ENCODE measurements at places on chromosomes 3 and 15.
A peak's percentile ranks its signal among the peaks of the same experiment; 100 is the strongest.

DNA sequence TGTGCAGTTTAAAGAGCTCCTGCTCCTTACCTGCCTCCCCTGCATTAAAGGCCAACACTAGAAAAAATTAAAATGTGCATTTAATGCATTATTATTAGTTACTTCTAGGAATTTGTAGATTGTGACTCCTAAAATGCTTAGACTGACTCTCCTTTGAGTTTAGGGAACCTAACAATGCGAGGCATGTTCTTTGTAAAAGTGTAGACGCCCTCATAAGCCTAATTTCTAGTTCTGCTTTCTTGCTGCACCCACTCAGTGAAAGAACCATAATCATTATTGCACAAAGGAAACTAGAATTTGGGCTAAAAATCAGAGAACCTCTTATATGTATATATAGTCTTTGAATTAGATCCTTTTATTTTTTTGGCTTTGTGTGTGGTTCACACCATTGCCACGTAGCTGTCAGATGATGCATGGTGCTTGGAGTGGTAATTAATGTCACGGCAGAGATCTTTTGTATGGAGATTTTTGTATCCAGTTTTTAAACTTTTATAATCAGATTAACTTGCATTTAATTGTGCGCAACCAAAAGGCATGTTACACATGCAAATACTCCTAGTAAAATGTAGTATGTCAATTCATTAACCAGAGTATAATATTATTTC, 710 bp downstream of the ABHD10 start:
- DNase-seq, result no peak

GRCh38 chr3:145243875-145244274, 917.1 kb downstream of the PLOD2 start:
- no peak for DNase-seq

- no peak for DNase-seq
These were observed 500.8 kb downstream of the CNTN4 start for GRCh38 chr3:2599471-2599870.

GRCh38 chr3:146142757-146143156, 18.2 kb downstream of the PLOD2 start:
- no peak for DNase-seq

DNA sequence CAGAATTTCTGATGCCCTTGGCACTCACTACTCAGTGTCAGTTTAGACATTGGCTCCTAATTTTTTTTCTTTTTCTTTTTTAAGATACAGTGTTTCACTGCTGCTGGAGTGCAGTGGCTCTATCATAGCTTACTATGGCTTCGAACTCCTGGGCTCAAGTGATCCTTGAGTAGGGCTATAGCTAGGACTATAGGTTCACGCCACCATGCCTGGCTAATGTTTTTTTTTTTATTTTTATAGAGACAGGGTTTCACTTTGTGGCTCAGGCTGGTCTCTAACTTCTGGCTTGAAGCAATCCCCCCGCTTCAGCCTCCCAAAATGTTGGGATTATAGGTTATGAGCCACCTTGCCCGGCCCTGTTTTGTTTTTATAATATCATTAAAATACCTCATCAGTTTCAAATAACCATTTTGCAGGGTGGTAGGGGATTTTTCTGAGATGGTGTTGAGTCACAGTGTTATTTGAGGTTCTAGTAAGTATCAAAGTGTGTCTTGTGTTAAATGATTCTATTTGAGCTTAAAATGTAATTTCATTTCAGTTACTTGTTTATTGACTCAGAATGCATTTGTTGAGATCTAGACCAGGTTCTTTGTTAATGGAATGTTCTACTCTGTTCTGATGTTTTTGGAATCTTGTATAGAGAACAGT, 7.0 kb downstream of the FNDC3B start:
- DNase-seq, result peak; percentile 16

- DNase-seq, result no peak
These were observed 30.9 kb downstream of the PTH1R start for GRCh38 chr3:46908294-46908985.

DNA sequence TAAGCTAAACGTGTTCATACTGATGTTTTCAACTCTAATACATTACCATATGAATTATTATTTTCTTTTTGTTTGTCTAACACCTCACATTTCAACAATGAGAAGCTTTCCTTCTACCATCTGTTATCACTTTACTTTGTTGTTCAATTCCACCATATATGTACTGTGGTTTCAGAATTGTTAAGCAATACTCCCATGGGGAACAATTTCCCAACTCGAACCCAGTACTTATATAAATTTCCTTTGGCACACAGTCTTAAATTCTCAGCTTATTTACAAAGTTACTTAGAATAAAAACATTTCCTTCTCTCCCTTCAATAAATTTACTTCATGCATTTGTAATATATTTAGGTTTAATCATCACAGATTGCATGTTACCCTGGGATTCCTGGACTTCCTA, 1764.4 kb downstream of the OTOL1 start:
- DNase-seq, result no peak

GRCh38 chr3:195752546-195753331, 32.0 kb downstream of the MUC20 start:
- no peak for DNase-seq

GRCh38 chr3:7847021-7847420, 654.6 kb upstream of the LMCD1 start:
- no peak for DNase-seq

DNA sequence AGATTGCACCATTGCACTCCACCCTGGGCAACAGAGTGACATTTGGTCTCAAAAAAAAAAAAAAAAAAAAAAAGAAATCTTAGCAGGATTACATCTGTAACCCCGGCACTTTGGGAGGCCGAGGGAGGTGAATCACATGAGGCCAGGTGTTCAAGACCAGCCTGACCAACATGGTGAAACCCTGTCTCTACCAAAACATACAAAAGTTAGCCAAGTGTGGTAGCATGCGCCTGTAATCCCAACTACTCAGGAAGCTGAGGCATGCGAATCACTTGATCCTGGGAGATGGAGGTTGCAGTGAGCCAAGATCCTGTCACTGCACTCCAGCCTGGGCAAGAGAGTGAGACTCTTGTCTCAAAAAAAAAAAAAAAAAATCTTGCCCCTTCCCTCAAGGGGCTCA, 40.4 kb downstream of the LIPC start:
- no peak for DNase-seq

DNA sequence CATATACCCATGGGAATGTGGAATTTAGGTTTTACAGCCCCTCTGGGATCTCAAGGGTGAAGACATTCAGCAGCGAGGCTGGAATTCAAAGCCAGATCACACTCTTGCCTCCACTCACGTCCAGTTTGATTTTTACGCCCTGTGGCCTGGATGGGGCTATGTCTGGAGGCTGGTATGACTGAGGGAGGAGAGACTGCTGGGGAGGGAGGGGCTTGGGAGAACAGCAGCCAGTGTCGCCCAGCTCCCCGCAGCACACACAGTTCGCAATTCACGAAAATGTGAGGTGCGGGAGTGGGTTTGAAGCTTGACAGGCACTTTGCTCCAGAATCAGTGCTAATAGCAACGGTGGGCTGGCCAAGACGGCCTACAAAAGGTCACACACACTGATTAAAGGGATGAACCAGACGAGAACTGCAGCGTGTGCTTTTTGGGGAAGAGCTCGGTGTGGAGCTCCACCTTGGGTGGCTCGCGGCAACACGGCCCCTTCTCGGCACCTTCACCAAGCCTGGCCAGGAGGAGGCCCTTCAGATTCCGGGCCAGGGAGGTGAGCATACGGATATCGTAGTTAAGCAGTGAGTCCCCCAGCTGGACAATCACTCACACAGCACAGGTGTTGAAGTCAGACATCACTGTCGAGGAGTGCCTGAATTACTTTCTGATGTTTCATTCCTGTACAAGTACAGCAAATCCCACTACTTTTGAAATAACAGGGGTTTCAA, 16.4 kb downstream of the EHD4 start:
- DNase-seq, result no peak

- no peak for DNase-seq
These were observed 8.5 kb upstream of the UBXN7 start for GRCh38 chr3:196440696-196441095.

- no peak for DNase-seq
These were observed 25.1 kb downstream of the NBEAL2 start for GRCh38 chr3:47004369-47005211.

DNA sequence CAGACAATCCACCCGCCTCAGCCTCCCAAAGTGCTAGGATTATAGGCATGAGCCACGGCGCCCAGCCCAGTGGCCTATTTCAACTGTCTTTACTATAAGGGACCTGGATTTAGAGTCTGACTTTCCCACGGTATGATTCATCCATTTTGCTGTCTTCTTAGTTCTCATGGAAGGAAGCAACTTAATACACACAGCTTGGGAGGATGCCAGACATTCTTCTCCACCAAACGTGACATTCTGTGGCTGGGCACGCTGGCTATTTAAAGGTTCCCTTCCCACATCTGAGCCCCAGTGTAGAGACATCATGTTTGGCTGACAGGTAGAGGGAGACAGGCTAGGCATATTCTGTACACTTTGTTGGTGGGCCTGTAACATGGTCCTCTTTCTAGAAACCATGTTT, 26.2 kb downstream of the FAM43A start:
- DNase-seq, result no peak

GRCh38 chr15:65096481-65097385, 18.3 kb downstream of the UBAP1L start:
- DNase-seq, result no peak

- no peak for DNase-seq
These were observed 10.9 kb upstream of the DLL4 start for GRCh38 chr15:40918146-40918798.

DNA sequence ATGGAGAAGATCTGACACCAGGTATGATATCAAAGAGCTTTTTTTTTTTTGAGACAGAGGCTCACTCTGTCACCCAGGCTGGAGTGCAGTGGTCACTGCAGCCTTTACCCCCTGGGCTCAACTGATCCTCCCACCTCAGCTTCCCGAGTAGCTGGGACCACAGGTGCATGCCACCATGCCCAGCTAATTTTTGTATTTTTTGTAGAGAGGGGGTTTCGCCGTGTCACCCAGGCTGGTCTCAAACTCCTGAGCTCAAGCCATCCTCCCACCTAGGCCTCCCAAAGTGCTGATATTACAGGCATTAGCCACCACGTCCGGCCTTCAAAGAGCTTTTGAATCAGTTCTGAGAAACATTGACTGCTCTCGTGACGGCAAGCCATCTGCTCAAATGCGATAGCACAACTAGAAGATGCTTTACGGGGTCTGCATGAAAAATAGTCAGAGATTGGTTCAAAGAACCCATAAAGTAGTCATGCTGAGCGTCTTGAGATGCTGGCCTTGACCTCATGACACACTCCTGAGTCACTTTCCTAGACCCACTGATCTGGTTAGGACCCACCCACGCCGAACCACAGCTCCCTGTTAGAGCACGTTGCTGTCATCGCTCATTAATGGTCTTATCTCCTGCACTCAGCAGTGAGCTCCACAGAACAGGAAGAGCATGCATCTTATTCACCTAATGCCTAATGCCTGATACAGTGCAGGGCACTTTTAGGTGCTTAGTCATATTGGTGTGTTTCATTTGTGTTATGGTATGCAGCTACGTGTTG, 57.0 kb upstream of the NR2F2 start:
- no peak for DNase-seq

- no peak for DNase-seq
These were observed 30.9 kb upstream of the MRPS22 start for GRCh38 chr3:139312959-139313358.

GRCh38 chr3:123587401-123587800, 2.5 kb upstream of the HACD2 start:
- DNase-seq, result no peak

- no peak for DNase-seq
These were observed 3.1 kb upstream of the TATDN2 start for GRCh38 chr3:10245081-10245712.

GRCh38 chr3:175287361-175287963, 428.3 kb downstream of the NAALADL2 start:
- no peak for DNase-seq

GRCh38 chr3:48597408-48597800, 2.3 kb upstream of the COL7A1 start:
- no peak for DNase-seq

DNA sequence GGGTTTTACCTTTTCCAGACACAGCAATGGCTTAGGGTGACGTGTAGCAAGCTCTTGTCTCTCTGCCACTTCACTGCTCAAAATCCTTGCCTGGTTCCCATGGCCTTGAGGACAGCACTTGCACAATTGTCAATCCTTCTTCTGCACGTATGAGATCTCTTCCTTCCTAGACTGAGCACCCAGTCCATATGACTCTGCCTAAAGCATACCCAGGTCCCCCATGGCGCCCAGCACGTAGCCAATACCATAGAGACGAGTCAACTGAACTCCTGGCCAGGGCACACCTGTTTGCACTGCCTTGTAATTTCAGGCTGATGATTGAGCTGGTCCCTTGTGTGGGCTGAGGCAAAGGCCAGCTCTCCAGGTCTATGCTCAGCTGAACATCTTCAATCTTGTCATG, 23.3 kb downstream of the SCN5A start:
- DNase-seq, result no peak

DNA sequence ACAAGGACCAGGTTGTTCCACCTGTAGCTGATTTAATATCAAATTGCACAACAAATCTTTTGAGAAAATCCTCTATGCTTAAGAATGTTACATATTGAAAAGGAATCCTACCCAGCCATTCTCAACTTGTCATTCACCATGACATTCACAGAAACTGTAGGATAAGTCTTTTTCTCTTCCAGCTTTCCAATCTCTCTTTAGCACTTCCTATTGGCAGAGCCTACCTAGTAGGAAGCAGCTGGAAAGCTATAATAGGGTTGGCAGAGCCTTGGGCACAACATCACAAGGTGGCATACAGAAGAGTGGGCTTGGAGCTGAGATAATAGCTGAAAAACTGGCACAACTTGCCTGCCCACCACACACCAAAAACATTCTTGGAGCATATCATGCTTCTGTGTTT, 67.3 kb upstream of the NUDT16 start:
- no peak for DNase-seq

- no peak for DNase-seq
These were observed 113.5 kb downstream of the VPS13C start for GRCh38 chr15:61946778-61947177.

GRCh38 chr3:108493862-108494261, 16.5 kb downstream of the MYH15 start:
- no peak for DNase-seq

GRCh38 chr3:168090306-168091085, 5.2 kb downstream of the GOLIM4 start:
- DNase-seq, result no peak
